Cortex of kidney (tissue), 1 donor: ENCODE measurements at places on chromosomes 12 and 14.

GRCh38 chr12:115485503-115485902, 792.0 kb downstream of the MED13L start:
- DNase-seq = no peak

GRCh38 chr14:67768219-67768618, 48.2 kb downstream of the ZFYVE26 start:
- no peak for DNase-seq

- DNase-seq = no peak
Observed at GRCh38 chr14:71597955-71598660, 334.1 kb upstream of the RGS6 start.

GRCh38 chr12:88552610-88553079, 27.6 kb downstream of the KITLG start:
- DNase-seq = no peak

DNA sequence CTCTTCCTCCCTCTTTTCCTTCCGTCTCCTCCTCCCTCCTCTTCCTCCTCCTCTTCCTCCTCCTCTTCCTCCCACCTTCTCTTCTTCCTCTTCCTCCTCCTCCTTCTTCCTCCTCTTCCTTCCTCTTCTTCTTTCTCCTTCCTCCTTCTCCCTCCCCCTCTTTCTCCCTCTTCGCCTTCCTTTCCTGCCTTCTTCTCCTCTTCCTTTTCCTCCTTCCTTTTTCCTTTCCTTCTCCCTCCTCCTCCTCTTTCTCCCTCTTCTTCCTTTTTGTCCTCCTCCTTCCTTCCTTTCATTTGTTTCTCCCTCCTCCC, 36.0 kb downstream of the MEG3 start:
- DNase-seq = no peak

- no peak for DNase-seq
Observed at GRCh38 chr14:89060191-89060590, 235.7 kb downstream of the TTC8 start.

DNA sequence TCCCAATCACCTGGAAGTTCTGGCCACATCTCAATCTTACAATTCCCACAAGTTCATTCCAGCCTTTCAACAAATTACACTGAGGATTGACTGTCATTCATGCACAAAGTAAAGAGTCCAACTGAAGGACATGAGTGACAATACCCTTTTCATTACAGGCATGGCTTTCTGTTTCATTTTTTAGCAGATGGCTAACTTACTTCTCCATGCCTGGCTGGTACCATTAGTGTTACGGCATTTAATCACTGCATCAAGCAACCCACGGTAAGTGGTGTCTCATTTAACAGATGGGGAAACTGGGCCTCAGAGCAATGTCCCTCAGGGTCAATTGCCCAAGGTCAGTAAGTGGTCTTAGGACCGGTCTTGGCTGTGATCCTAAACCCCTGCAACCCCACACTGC, 114.4 kb downstream of the PRICKLE1 start:
- no peak for DNase-seq

DNA sequence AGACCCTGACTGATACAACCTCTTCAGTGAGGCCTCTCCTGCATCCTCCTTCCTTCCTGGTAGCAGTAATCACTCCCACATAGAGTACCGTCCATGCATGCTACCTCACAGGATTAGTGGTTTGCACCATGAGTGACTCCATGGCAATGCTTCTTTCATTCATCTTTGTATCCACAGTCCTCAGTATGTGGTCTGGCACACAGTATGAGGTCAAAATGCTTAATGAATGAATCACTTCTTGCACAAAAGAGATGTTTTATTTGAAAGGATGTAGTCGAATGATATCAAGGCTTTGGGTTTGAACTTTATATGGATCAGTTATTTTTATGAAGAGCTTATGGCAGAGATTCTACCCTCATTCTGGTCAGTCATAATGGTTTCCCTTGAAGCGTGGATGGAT, 42.2 kb downstream of the KCNA5 start:
- no peak for DNase-seq

GRCh38 chr12:13060581-13060980, 16.4 kb downstream of the FAM234B start:
- no peak for DNase-seq

- no peak for DNase-seq
Observed at GRCh38 chr12:740921-741320, 11.5 kb upstream of the WNK1 start.

GRCh38 chr12:124388679-124389137, 93.8 kb downstream of the RFLNA start:
- DNase-seq = no peak

GRCh38 chr12:34119366-34119765, 97.1 kb downstream of the ALG10 start:
- DNase-seq = no peak

DNA sequence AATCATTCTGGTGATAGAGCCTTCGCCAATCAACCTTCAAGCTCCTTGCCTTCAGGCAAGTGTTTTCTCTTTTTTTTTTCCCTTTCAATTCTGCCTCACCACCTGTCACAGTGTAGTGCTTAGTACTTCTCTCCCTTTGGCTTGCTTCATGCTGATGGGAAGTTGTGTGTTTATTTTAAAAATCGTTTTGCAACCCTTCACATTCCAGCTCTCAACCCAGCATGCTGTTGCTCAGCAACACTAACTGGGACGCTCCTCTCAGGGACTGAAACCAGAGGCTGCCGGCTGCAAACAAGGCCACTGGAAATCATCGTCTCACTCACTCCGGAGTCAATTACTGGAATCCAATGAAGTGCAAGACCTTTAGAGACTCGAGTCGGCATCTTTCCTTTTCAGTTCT, 342.7 kb downstream of the PRKD1 start:
- DNase-seq = no peak

GRCh38 chr14:82528016-82528415, 994.4 kb upstream of the SEL1L start:
- no peak for DNase-seq

DNA sequence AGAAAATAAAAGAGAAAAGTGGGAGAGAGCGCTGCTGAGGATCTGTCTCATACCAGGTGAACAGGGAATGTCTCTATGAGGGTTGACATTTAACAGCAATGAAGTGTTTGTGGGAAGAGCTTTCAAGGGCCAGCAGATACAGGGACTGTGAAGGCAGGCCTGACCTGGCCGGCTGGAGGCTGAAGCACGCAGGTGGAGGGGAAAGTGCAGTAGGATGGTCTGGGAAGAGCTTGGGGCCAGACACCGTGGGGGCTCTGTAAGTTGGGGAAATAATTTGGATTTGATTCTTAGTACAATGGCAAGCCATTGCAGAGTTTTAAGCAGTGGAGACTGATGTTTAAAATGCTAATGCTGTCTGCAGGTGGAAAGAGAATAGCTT, 23.8 kb upstream of the DHRS2 start:
- DNase-seq = no peak

GRCh38 chr14:35940291-35940690, 114.2 kb downstream of the BRMS1L start:
- no peak for DNase-seq

GRCh38 chr14:46352844-46353243, 298.7 kb downstream of the RPL10L start:
- no peak for DNase-seq

GRCh38 chr14:99590746-99591555, 13.1 kb downstream of the CCDC85C start:
- no peak for DNase-seq

GRCh38 chr14:65961004-65961403, 525.2 kb upstream of the CCDC196 start:
- no peak for DNase-seq

DNA sequence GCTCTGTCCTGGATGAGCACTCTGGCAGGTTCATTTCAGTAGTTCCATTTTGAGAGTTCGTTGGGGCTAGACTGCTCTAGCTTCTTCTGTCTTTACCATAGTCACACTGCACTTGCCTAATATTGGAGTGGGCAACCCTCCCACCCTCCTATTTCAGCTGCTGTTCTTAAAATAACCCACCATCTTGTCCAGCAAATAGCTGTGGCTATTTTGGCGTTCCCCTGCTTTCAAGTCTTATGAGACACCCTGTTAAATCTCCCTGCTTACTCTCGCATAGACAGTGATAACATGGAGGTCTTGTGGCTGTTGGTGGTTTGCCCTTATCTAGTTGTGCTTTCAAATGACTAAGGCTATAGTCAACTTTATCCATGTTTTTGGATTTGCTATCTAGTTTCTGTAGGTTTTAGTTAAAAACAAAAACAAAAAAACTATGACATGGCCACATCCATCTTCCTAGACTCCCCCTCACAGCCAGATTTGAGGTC, 65.5 kb downstream of the LRP6 start:
- DNase-seq = no peak

DNA sequence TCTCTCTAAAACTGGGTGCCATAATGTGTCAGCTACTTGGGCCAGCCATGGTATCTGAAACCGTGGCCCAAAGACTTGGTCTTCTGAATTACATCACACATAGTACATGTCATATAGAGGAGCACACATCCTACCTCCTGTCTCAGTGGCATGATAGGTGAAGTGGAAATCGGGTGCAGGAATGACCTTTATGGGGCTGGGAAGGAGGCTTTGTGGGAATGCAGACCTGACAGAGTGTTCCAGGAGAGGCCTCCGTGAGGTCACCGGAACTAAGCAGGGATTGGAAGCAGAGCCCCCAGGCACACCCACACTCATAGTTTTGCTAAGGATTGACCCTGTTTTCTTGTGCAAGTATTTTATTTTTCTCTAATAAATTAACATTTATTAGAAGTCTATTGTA, 82.6 kb downstream of the NTF3 start:
- DNase-seq = no peak

DNA sequence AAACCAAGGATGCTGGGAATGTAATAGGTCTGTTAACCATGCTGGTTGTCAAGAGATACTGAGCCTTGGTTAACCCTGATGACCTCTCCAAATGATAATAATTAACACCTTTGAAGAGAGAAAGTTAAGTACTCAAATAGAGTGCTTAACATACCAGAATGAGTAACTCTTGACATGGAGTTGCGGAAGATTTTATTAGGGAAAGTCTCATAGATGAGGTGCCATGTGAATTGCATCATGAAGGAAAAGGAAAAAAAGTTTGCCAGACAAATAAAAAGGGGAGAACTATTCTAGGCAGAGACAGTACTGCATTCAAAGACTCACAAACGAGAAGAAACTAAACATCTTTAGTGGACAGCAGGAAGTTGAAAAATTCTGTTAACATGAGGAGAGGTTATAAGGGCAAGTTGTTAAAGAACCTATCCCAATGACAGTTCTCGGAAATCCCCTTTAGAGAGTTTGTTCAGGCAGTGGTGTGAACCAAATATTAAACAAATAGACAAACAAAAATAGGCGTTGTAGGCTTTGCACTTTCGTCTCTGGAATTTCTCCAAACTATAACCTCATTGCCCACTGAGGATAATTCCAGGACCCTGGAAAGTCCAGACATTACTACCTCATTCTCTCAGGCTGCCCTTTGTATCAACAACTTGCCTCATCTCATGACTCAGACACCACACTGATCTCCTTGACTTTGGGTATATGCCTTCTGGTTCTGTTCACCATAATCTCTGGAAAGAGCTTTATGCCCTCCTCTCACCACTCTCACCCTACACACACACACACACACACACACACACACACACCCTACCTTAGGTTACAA, 435.0 kb downstream of the GXYLT1 start:
- no peak for DNase-seq

DNA sequence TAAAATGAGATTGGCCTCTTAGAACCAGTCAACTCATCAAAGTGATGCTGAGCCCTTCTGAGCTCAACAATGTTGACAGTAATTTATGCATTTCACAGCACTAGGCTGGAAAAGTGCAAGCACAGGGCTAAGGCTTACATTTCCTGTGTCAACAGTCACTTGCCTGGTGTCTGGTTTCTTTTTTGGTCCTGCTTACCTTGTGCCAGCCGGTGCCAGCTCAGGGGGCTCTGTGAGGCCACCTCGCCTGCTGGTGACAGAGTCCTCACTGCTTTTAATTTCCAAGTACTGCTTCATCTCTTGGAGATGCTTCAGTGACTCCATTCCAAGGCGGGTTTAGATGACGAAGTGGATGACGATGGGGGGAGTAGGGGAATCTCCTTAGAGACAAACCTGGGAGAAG, 53.1 kb upstream of the KCNA1 start:
- no peak for DNase-seq

- no peak for DNase-seq
Observed at GRCh38 chr14:31164115-31164514, 43.5 kb downstream of the HECTD1 start.

GRCh38 chr12:107241411-107241810, 148.1 kb upstream of the CRY1 start:
- DNase-seq = no peak

DNA sequence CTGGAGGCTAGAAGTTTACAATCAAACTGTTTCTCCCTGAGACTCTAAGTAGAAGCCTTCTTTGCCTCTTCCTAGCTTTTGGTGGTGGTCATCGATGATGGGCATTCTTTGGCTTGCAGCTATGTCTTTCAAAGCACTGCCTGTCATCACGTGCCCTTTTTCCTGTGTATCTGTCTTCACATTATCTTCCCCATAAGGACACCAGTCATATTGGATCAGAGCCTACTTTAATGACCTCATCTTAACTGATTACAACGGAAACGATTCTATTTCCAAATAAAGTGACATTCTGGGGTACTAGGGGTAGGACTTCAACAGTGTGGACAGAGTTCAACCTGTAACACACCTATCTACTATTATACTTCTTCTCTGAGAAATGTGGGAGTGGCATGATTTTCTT, 31.1 kb upstream of the IFNG-AS1 start:
- DNase-seq = no peak

GRCh38 chr12:53538209-53538689, 31.0 kb upstream of the NPFF start:
- no peak for DNase-seq

- no peak for DNase-seq
Observed at GRCh38 chr12:127342861-127343260, 924.1 kb upstream of the TMEM132C start.

DNA sequence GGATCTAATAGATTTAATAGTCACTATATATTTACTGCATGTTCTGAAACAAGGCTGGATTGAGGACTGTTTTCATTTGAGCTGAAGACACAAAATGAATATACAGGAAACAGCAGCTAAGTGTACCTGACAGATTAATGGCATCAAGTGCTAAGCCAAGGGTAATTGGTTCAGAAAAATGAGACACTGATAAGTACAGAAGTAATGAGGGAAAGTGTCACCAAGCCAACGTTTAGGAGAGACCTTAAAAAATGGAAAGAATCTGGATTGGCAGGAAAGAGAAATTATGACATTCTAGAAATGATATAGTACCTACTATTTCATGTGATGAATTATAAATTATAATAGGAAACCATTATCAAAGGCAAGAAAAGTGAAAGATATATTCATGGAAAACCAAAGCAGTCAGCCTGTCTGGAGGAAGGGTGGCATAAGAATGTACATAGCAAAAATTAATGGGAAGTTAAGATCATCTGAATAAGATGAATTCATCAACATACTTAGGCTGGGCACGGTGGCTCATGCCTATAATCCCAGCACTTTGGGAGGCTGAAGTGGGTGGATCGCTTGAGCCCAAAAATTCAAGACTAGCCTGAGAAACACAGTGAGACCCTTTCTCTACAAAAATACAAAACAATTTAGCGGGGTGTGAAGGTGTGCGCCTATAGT, 21.0 kb upstream of the DUSP16 start:
- DNase-seq = no peak

- DNase-seq = no peak
Observed at GRCh38 chr12:19572920-19573558, 133.7 kb downstream of the AEBP2 start.

- no peak for DNase-seq
Observed at GRCh38 chr12:121789800-121790728, 3.4 kb downstream of the RHOF start.
